ENCODE measurements at places on chromosomes 7 and 10.

DNA sequence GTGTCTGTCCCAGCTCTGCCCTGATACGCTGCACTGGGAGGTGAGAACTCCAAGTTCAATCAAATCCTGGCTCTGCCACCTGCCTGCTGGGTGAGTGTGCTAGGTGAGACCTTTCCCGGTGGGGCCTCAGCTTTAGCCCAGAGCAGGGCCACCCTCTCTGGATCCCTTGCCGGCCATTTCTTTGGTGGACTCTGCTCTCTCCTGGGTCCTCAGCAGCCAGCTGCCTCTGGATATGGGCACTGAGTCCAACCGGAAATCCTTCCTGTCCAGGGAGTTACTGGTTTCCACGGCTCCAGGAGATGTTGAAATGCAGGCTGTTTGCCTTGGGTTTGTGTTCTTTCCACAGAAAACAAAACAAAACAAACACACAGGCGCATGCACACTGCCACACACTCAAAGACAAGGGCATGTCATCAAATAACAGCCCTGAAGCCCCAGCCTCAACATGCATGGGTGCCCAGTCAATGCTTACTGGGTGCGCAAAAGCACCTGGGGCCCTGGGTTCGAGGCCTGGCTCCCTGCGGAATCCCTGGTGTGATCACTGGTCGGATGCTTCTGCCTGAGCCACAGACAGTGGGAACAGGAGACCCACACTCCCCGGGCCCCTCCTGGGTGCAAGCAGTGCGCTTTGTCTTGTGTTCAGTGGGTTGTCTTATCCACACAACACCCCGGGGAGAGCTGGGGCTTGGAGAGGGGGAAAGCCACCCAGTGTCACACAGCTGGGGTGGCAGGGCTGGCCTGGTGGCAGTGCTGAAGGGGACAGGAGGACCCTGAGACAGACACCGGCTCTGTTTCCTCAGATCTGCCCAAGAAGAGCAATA, 33.1 kb downstream of the PPIF start:
- no peak for DNase-seq

DNA sequence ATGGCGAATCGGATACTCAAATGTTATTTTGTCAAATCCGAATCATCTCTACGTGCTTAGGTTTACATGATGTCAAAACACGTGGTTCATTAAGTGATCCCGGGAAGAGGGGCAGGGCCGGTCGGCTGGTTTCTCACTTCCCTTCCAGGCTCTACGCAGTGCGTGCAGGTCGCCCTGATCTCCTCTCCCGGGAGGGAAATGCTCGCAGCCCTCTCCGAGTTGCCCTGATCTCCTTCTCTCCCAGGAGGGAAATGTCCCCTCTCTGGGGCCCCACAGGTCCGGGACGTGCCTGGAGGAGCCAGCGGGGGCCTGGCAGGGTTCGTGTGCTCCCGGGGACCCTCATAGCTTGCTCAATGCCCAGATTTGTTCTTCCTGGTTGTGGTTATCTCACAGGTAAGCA, 202.7 kb downstream of the DNAJB6 start:
- no peak for DNase-seq

DNA sequence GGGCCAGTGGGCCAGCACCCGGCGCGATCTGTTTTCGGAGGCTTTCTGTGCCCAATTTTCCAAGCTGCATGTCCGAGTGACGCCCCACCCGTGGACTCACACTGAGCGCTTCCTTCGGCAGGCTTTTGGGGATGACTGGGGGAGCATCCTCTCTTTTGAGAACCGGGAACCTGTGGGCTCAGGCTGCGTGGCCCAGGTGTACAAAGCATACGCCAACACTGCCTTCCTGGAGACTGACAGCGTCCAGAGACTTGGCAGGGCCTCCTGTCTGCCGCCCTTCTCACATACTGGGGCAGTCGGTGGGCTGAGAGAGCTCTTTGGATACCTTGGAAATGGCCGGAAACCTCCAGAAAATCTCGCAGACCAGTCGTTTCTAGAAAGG, 1.0 kb downstream of the ADCK2 start:
- no peak for DNase-seq

- no peak for DNase-seq
Observed at GRCh38 chr7:65475734-65476319, 102.2 kb downstream of the ZNF92 start.

- no peak for DNase-seq
Observed at GRCh38 chr10:3235395-3235794, 62.8 kb upstream of the PITRM1 start.

DNA sequence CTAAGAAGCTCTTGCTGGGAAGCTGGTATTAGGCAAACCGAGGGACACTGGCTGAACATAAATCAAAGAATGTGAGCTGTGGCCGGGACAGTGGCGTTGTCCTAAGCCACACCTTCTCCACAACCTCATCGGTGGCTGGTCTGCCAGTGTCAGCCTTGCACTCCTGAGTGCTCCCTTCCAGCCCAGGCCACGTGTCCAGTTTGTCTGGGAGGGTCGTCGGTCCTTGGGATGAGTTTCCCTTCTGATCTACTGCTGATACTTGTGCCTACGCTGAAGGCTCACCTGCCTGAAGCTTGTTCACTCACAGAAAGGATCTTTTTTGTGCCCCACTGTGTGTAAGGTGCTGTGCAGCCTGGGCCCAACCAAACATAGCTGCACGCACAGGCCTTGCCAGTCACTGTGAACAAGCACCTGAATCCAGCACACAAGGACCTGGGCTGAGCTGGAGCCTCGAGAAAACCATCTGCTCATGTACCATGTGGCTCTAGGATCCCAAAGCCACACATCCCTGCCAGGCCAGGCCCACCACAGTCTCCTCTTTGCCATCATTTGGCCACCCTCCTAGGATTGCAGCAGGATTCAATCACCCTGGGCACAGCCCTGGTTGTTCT, 116.1 kb downstream of the PKD1L1 start:
- DNase-seq = no peak

GRCh38 chr10:92692697-92693533, 3.2 kb downstream of the HHEX start:
- DNase-seq = no peak

DNA sequence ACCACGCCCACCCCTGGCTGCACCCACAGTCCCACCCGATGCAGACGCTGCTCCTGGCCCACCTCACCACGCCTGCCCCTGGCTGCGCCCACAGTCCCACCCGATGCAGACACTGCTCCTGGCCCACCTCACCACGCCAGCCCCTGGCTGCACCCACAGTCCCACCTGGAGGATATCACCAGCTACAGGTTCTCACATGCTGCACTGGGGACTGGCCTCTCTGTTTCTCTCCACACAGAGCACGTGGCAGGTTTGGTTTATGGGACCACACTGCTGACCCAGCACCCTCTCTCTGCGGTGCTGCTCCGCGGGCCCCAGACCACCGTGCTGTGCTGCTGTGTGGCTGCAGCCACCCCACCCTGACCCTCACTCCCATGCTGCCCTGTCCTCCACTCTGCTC, 120.9 kb downstream of the VIPR2 start:
- DNase-seq = no peak

GRCh38 chr10:42801135-42801534, 18.5 kb downstream of the BMS1 start:
- DNase-seq = no peak

GRCh38 chr10:85900061-85900460, 466.5 kb downstream of the GRID1 start:
- no peak for DNase-seq

DNA sequence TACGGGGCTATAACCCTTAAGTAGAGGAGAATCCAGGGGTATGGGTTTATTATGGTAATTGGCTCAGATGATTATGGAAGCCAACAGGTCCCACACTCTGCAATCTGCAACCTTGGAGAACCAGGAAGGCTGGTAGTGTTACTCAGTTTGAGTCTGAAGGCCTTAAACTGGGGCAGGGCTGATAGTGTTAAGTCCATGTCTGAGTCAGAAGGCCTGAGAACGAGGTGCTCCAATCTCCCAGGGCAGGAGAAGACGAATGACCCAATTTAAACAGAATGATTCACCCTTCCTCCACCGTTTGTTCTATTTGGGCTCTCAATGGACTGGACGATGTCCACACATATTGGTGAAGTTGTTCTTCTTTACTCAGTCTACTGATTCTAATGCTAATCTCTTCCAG, 244.5 kb upstream of the PTER start:
- DNase-seq = no peak

- no peak for DNase-seq
Observed at GRCh38 chr10:429696-430095, 259.8 kb downstream of the DIP2C start.

GRCh38 chr10:78342827-78343653, 309.4 kb downstream of the RPS24 start:
- DNase-seq = no peak

- no peak for DNase-seq
Observed at GRCh38 chr7:159107161-159107892, 37.3 kb downstream of the VIPR2 start.

DNA sequence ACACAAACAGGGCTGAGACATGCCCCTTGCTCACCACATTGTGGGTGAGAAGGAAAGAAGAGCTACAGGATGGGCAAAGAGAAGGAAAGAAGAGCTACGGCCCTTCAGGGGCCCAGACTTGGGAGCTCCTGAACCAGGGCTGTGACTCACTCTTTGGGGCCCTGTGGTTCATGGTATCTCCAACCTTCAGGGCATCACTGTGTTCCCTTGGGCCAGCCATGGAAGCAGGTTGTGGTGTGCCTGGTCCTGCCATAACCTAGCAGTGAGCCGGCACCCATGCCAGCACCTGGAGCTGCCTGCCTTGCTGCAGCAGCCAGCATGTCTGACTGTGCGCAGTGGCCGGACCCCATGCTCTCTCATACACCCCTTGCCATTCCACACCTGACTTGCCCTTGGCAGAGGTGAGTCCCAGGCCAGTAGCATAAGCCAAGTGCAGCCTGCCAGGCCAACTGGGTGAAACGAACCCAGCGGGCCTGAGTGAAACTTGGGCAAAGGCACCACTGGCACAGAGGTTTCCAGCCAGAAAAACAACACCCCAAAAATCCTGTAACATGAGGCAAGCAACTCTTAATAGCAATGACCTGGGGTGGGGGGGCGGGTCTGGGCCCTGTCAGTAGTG, 89.0 kb upstream of the CACUL1 start:
- DNase-seq = no peak

DNA sequence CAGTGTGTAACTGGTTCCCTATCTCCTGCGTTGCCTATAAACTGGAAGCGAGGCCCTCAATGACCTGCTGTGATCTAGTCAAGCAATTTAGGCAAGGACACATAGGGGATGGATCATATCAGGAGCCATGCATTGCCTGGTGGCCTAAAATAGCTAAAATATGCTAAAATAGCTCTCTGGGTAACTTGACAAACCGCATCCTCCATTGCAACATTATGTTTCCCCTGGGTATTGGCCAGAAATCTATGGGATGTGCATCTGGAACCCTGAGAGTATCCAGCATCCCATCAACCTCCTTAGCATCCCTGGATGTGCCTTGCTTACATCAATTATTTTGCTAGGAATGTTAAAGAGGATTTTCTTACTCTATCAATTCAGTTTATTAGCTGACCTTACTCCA, 91.7 kb upstream of the ADCY1 start:
- DNase-seq = no peak
